ENCODE measurements at places on chromosomes 6 and 20.

DNA sequence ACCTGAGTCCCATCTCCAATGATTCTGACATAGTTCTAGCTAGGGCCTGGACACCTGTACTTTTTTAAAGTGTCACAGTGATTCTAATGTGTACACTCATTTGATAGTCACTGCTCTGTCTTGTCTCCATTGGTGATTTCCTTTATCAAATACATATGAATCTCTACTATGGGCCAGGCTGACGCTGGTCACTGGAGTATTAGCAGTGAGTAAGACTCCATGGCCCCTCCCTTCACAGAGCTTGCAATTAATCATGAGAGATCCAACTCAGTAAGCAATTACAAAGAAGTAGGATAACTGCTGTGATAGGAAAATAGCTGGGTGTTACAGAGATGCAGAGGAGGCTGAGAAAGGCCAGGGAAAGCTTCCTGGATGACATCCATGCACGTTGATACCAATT lies 19.3 kb upstream of the SASH1 start:
- no peak for ATAC-seq

DNA sequence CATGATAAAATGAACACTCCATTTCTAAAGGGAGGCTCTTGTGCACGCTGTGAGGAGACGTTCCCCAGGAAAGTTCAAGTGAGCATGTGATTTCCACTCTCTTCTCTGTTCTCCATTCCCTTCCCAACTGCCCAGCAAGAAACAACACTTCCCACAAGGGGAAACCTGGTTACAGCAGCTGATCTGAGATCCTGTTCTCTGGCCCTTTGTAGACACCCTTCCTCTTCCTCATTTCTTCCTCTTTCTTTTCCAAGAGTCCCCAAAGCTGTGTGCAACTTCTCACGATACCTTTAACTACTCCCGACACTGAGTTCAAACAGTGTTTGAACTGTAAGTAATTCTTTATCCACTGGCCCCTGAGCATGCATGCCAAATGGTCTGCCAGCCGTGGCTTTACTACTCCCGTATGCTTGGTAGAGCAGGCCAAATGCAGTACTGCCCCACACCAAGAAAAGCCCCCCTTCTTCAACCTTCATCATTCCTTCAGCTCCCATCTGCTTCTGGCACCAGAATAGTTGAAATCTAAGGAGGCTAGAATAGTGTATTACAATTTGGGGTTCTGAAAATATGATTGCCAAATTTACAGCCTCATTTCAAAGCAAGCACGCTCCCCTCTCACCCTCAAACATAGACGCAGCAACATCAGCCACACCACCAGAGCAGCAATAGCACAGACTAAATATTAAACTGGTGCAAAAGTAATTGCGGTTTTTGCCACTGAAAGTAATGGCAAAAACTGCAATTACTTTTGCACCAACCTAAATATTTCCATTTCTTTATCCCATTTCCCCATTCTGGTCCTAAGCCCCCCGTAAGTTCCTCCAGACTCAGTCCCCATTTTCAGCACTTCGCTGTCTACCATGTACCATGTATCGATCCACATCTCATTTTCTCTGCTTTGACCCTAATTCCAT lies 4.3 kb downstream of the HLA-DMB start:
- no peak for ATAC-seq

DNA sequence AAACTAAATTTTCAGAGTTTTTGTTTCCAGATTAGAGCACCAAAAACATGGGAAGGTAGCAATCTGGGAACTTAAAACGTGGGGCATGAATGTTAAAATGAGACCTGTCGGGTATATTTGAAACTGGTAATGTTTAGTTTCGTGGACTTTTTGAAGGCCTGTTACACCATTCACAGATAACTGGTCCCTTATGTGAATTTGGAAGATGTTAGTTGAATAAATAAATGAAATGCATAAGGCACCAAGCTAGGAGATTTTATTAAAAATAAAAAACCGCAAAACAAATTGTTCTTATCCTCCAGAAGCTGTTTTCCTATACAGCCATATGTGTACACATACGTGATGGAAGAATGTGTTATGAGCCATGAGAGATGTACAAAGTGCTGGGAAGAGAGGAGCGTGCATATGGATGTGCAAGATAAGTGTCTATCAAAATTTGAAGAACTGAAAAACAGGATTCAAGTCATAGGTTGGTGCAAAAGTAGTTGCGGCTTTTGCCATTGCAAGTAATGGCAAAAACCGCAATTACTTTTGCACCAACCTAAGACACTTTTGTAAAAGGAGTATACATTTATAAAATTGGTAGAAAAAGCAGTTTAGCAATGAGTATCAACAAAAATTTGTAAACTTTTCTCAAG lies 700 bp upstream of the MCUR1 start:
- no peak for ATAC-seq

- peak; percentile 98 for ATAC-seq
Observed at GRCh38 chr6:142871910-142872331, 73.1 kb downstream of the HIVEP2 start.

GRCh38 chr20:59388402-59388801 lies 88.0 kb downstream of the EDN3 start:
- no peak for ATAC-seq

DNA sequence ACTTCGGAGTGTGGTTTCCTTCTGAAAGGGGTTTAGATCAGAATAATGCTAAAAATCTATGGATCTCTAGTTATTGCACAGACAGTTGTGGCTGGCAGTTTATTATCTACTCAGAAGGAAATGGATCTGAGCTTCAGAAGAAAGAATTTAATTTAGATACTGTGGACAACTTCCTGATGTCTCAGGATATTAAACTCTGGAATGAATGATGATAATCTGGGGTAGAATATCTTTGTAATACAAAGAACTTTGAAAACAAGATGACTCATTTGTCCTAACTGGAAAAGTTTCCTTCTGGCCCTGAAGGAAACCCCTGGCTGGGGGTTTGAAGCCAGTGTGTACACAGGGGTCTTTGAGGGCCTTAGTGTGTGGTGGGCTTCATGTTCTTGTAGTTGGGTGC lies 78.0 kb downstream of the EDN3 start:
- ATAC-seq, result no peak

GRCh38 chr6:123632641-123633040 lies 4.1 kb downstream of the TRDN start:
- ATAC-seq, result no peak

GRCh38 chr6:23659125-23659524 lies 466.9 kb upstream of the NRSN1 start:
- no peak for ATAC-seq

DNA sequence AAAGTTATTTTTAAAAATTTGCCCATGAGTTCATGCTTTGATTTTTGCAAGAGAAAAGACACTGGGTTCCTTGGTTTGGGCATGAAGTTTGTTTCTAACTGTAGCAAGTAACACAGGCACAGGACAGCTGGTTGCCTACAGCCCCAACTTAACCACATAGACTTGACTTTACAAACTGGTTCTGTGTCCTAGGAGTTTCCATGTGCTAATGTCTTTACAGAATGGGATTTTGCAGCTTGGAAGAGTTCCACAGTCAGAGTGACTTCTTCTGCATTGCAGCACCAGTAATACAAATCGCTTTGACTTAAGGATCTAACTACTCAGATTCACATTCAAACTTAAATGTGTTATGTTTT lies 44.3 kb downstream of the OR2B2 start:
- ATAC-seq, result no peak

- ATAC-seq, result no peak
Observed at GRCh38 chr6:29751480-29751879, 28.2 kb downstream of the HLA-F start.

- peak; percentile 93 for ATAC-seq
Observed at GRCh38 chr6:150894935-150895552, 29.5 kb downstream of the MTHFD1L start.

DNA sequence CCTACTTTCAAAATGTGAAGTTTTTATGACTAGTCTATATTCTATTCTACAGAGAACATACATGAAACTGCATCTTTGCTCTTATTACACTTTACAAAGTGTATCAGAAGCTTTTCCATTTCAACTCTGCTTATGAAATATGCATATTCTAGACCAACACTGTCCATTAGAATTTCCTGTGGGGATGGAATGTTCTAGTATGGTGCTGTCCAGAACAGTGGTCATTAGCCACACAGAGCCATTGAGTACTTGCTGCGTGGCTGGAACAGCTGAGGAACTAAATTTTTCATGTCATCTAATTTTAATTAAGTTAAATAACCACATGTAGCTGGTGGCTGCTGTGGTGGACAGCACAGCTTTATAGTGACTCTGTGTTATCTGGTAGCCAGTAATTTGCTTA lies 105.9 kb upstream of the PDE10A start:
- ATAC-seq, result no peak

- ATAC-seq, result peak; percentile 90
Observed at GRCh38 chr6:132763269-132763668, 5.6 kb upstream of the VNN2 start.

DNA sequence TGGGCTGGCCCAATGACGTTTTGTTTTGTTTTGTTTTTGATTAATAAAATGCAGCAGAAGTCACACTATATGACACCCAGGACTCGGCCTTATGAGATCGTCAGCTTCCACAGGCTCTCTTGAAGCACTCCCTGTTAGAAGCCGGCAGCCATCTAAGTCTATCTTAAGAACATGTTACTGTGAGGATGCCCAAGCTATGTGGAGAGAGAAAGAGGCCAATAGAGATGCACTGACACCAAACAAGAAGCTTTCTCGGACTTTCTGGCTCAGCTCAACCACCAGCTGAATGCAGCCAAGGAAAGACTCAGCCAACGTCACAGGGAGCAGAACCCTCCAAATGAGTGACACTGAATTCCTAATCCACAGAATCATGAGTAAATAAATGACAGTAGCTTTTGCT lies 14.0 kb downstream of the SGK1 start:
- ATAC-seq, result no peak

- ATAC-seq, result peak; percentile 47
Observed at GRCh38 chr6:305371-306206, 13.3 kb downstream of the DUSP22 start.

DNA sequence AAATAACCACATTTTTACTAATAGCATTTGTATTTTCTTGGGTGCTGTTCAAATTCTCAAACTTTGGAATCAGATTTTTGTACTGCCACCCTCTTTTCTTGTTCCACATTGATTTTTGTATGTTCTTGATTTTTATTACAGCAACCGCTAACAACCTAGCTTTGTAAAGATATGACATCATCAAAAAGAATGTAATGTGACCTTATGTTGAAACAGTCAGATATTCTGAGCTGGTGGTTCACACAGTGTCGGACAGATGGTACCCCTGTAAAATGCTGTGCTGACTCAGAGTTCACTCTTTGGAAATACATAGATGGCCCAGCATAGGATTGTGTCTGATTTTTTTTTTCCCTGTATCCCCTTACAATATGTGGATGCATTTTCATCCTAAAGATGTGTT lies 118.9 kb downstream of the QKI start:
- no peak for ATAC-seq

DNA sequence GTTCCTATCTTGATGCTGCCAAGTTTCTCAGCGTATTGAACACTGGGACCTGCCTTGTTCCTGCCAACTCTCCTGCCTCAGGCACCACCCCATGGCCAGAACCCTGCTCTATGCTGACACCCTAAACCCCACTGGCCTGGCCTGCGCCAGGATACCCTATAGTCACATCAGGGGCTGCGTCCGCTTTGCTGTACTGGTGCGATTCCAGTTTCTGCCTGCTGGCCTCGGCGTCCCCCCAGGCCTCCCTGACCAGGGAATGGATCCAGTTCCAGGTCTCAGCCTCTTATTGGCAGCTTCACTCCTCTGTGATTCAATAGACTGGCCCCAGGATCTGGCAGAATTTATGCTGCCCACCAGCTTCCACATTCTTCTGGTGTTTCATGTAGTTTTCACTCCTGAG lies 55.0 kb downstream of the GPR6 start:
- no peak for ATAC-seq

- ATAC-seq, result peak; percentile 71
Observed at GRCh38 chr6:157258878-157259277, 64.4 kb downstream of the TMEM242 start.

- ATAC-seq, result no peak
Observed at GRCh38 chr6:24744911-24745310, 26.0 kb upstream of the C6orf62 start.

GRCh38 chr6:150579611-150580010 lies 20.1 kb upstream of the PLEKHG1 start:
- ATAC-seq, result no peak

DNA sequence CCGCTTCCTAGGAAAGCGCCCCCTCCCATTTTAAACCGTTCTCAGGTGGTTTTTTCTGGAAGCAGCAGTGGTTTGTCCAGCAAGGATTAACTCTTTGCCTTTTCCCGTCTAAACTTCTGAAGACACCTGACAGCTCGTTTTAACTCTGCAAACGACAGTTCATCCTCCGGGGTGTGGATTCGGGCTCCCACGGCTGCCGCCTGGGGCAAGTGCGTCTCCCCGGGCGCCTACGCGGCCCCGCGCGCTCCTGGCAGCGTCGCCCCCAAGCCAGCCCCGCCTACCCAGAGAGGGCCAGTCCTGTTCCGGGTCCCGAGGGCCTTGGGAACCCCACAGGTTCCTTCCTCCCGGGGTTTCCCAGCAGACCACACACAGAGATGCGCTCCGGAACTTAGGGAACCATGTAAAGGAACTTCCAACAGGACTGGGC lies 54.4 kb downstream of the PRR18 start:
- ATAC-seq, result no peak

DNA sequence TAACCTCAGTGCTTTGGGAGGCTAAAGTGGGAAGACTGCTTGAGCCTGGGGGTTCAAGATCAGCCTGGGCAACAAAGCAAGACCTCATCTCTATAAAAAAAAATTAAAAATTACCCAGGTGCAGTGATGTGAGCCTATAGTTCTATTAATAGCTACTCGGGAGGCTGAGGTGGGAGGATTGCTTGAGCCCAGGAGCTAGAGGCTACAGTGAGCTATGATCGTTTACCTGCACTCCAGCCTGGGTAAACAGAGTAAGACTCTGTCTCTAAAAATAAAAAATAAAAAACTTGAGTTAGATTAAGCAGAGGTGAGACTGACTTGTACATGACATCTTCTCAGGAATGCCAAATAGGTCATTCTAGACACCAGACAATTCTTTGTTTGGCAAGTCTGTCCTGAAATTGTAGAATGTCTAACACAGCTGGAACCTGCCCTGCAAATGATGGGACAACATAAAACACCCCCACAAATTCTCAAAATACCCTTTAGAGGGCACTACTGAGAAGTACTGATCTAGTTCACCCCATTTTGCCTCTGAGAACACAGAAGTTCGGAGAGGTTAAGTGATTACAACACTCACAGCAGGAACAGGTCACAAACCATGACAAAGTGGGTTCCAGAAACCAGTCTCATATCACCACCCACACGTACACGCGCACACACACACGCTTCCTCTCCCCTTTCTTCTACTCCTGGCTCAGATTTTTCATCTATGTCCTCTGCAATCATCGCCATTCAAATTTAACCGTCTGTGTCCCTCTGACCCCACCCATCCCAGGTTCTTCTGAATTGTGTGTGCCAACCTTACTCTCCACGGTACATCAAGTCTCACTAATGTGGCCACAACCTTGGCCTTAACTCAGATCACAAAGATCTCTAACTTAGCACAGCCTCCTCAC lies 38.3 kb downstream of the ARHGAP18 start:
- peak; percentile 90 for ATAC-seq

DNA sequence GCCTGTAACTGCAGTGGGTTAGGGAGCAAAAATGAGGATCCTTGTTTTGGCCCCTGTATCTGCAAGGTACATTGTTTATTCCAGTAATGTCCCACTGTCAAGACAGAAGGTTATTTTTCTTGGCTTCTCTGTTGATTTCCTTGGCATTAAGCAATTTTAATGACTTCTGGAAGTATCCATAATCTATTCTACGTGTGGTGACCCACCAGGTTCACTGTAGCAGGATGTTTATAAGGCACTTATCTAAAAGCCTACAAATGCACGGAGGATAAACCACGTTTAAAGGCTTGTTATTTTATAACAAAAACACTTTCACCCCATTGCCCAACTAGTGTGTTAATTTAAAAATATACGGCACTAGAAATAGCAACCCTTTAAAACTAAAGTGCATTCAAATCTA lies 294.9 kb downstream of the LAMA2 start:
- no peak for ATAC-seq

Measured in activated T-helper 17 cell treated with anti-CD3 and anti-CD28 coated beads, Interleukin-2, amount 50 U/mL, for 72 hours (primary cell).